Smooth muscle cell of the umbilical artery (primary cell): ENCODE measurements at places on chromosomes 7 and 10. TPM values are rescaled to one million over a fixed set of nuclear protein-coding genes. Genes with fewer than 3 reads are reported as not detected.

HSPB1 gene
- total RNA-seq = 42.8 and 52.2 TPM in 2 replicates

DRGX gene
- total RNA-seq = not detected in 2 replicates

NYAP1 gene
- 0.83 and 1.2 TPM in 2 replicates for total RNA-seq

CRHR2 gene
- total RNA-seq = not detected in 2 replicates

ACSL5 gene
- total RNA-seq = 0.30 and 0.46 TPM in 2 replicates

TRIM8 gene
- total RNA-seq = 86.4 and 135 TPM in 2 replicates

GNAI1 gene
- 32.8 and 78.1 TPM in 2 replicates for total RNA-seq

VAX1 gene
- total RNA-seq = not detected in 2 replicates

SDK1 gene
- total RNA-seq = 0.30 and 0.46 TPM in 2 replicates

TMEM184A gene
- 0.23 TPM in 1 of 2 replicates, not detected in the other for total RNA-seq

CALCR gene
- not detected in 2 replicates for total RNA-seq

FAM241B gene
- 0.89 and 1.3 TPM in 2 replicates for total RNA-seq

C10orf67 gene
- total RNA-seq = 0.18 TPM in 1 of 2 replicates, not detected in the other

ANKRD61 gene
- 0.23 TPM in 1 of 2 replicates, not detected in the other for total RNA-seq

SKIDA1 gene
- total RNA-seq = 0.30 and 0.42 TPM in 2 replicates

RAPGEF5 gene
- total RNA-seq = 1.5 and 1.6 TPM in 2 replicates

ARHGEF35 gene
- total RNA-seq = 0.37 and 0.59 TPM in 2 replicates

MYH16 gene
- total RNA-seq = under 0.01 and 0.32 TPM in 2 replicates

PDE6C gene
- not detected in 2 replicates for total RNA-seq

GIMAP2 gene
- total RNA-seq = under 0.01 TPM in 1 of 2 replicates, not detected in the other

PHYHIPL gene
- not detected in 2 replicates for total RNA-seq

ABCB4 gene
- 0.14 and 0.30 TPM in 2 replicates for total RNA-seq

HOXA10 gene
- total RNA-seq = 13.7 and 26.7 TPM in 2 replicates
